ENCODE measurements at places on chromosomes 16 and 17.

GRCh38 chr16:76311260-76311659 is 34.1 kb downstream of the CNTNAP4 start:
- DNase-seq = no peak

DNA sequence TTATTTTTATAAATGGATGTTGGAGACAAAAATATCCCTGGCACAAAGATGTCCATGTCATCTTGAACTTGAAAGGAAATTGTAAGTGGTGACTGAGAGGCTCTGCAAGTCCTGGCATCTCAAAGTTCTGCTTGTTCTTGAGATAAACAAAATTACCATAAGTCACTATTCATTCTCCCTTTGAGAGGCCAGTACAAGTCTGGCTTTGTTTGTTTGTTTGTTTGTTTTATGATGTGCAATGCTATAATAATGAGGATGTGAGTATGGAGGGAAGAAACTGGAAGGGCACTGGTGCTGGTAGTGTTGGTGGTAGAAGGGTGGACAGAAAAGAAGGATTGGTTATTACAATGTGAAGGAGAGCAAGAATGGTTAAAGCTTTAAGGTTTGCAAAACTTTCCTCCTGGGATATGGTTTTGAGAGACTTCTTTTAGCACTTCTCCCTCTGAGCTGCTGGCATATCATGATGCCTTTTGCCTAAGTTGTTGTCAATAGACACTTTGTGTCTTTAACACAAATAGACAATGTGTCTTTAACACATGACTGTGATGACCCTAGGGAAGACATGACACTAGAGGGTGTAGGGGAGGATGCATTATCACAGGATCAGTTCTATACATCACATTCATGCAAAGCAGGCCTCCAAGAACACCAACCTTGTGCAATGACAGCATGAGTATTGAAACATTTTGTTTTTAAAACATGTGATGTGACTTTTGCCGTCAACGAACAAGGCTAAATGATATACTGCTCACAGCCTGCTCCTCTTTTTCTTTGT is 880.5 kb upstream of the GOT2 start:
- DNase-seq = no peak

- no peak for DNase-seq
Measured at GRCh38 chr17:42509841-42510240, 26.2 kb upstream of the NAGLU start.

DNA sequence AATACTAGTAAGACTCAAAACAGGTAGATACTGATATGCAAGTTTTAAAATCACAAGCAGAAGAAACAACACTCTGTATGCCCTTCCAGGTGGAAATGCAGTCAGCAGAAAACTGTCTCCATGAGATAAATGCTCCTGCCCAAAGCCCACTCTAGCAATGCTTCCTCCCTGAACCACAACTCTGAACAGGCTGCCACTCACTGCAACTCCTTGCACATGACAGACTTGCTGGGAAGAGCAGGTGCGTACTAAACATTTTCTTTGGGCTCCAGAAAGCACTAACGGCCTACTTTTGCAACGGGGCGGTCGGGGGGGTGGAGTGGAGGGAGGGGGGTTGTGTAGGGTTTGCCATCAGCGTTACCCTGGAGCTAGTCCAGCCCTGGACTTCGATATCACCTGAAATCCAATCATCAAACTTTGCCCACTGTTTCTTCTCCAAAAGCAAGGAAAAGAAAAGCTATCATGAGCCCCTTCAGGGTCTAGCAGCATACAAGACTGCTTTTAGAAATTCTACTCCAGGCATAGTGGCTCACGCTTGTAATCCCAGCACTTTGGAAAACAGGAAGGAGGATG is 46.1 kb downstream of the ANKRD11 start:
- no peak for DNase-seq

GRCh38 chr17:45825792-45826191 is 18.9 kb upstream of the SPPL2C start:
- no peak for DNase-seq

DNA sequence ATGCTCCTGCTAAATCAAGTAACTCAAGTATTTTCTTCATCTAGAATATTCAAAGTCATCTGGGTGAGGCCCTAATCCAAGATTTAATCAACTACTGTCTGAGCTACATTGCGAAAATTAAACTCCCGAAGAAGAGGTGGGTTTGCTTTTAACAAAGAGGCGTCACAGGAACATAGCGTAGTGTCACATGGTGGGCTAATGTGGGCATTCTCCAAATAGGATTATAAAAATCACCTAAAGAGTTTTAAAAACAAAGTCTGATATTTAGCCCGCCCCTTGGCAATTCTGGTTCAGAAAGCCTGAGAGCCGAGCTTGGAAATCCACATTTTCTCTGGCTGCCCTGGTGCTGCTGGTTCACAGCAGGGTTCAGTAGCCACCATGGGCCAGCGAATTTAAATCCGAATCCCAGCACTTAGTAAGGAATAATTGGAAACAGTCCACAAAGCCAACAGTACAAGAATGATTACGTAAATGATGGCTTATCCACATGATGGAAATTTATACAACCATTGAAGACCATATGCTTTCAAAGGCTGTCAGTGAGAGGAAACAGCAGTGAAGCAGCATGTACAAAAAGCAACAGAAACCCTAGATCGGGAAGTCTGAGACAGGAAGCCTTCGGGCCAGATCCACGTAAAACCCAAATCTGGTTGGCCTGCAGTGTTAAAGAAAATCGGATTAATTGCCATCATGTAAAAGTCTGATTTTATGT is 8.8 kb downstream of the PMM2 start:
- DNase-seq = no peak

DNA sequence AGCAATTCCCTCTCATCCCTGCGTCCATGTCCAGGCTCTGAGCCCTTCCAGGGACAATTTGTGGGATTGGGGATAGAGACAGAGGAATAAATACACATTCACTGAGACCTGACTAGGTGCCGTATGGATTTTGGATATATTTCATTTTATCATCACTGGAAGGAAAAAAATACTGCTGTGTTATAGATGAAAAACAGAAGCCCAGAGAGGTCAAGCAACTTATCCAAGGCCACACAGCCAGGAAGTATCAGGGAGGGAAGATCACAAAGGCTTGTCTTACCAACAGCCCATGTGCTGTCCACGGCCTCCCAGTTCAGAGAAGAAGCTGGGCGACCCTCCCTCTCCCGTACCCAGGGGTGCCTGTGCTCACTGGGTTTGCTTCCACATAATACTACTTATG is 6.1 kb upstream of the HAP1 start:
- DNase-seq = no peak

- DNase-seq = no peak
Measured at GRCh38 chr16:1784977-1785845, 2.5 kb downstream of the NUBP2 start.

DNA sequence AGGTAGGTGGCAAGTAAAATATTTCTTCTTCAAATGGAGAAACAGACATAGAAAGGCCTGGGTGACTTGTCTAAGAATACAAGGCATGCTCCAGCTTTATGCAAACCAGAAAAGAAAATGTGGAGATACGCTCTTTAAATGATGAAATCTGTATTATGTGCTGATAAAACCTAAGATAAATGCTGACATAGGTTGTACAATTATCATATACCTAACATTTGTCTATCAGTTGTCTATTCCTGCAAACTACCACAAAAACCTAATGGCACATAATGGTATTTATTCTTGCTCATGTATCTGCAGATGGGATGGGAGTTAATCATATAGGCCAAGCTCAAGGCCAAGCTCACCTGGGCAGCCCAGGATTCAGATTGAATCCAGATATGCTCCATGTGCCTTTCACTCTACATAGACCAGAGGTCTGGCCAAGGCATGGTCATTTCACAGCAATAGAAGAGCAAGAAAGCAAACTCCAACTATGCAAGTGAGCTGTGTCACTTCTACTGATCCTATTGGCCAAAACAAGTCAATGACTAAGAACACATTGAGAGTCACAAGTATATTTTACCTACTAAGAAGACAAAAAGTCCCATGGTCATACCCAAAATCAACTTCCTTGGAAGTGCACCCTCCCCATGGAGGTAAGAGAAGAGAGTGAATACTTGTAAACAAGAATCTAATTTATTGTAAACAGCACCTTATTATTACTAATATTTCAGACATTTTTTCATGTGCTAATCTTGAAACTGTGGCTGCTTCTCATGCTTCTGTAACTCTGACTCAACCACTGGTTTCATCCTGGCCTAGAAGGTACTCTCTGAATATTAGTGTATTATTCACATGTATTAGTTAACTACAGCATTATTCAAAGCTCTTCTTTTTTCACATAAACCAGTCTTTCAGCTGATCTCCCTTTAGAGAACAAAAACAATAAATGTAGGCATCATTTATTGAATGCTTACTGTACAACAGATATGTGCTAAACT is 270.7 kb upstream of the SOX9 start:
- DNase-seq = no peak

DNA sequence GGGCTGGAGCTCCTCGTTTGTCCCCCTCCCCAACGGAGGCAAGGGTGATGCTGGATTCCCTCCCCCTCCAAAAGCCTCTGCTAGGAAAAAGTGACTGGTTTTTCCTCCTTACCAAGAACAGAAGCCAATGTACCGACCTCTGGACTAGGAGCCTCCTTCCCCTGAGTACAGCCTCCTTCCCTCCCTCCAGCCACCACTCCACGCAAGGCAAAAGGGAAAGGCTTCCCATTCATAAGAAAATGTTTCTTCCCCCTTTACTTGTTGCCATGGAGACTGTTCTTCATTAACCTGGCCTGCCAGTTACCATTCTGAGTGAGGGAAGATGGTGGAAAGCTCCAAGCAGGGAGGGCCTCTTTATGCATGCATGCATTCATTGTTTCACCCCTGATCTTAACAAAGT is 4.3 kb upstream of the PIMREG start:
- no peak for DNase-seq

GRCh38 chr17:41555105-41555887 is 16.6 kb downstream of the KRT9 start:
- DNase-seq = no peak

GRCh38 chr17:17990282-17990681 is 17.6 kb downstream of the DRC3 start:
- DNase-seq = no peak

GRCh38 chr17:78716292-78716691 is 65.8 kb downstream of the CYTH1 start:
- DNase-seq = no peak

GRCh38 chr17:3900646-3901045 is 7.8 kb upstream of the CAMKK1 start:
- no peak for DNase-seq

GRCh38 chr16:68166264-68166663 is 69.7 kb downstream of the ESRP2 start:
- DNase-seq = no peak

DNA sequence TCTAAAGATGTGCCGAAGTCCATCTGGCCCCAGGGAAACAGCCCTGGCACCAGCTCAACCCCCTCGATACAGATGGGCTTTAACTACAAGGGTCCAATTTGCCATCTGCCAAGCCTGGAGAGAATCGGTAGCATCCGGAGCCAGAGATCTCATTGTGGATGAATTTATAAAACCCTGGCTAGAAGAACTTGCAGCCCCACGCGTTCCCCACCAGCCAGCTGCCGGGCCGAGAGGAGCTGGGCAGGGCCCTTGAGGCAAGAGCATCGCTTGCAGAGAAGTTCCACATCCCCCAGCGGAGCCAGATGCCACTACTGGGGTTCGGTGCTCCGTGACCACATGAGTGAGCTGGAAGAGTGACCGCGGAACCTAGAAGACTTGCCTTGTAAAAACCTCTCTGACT is 65.3 kb upstream of the NOL11 start:
- no peak for DNase-seq

- DNase-seq = no peak
Measured at GRCh38 chr16:1070084-1070863, 2.3 kb upstream of the SSTR5 start.

- DNase-seq = no peak
Measured at GRCh38 chr17:17724307-17725010, 43.2 kb downstream of the RAI1 start.

DNA sequence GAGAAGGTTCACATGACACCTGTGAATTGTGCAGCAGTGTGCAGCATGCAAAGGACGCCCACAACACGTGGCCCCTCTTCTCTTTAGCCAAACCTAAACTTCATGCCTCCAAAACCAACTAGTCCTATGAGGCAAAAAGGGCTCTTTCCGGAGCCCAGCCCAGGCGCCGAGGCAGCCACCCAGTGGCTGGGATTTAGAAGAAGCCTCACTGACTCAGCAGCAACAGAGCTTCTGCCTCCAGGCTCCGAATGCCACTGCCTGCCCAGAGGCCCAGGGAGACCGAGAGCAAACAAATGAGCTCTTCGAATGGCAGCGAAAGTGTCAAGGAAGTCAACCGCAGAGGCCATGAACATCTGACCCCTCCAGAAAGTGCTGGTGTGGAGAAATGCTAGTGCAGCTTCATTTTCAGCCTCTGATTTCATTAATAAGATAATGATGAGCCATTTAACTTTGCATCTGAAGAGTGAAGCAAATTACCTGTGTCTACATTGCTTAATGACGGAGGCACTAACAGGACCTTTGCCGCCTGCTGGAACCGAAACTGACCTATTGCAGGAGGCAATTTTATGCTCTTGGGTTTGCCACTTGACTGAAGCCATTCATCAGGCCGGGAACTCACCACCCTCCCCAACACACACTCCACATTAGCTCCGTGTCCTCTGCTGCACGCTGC is 157.7 kb upstream of the RPL38 start:
- DNase-seq = peak; percentile 51

DNA sequence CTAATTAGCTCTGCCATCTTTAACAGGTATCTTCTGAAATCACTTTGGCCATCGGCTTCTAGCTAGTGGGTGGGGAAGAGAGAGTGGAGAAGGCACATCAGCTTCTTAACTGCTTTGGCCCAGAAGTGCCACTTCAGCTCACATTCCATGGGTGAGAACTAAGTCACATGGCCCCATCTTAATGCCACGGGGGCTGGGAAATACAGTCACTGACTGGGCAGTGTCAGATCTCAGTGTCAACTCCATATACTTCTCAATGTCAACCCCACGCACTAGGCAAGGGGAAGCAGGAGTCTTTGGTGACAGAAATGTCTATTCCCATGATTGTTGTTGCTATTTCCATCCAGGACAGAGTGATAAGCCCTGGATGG is 29.4 kb downstream of the CCR7 start:
- DNase-seq = no peak

- DNase-seq = no peak
Measured at GRCh38 chr16:14308368-14308723, 237.2 kb downstream of the MRTFB start.

DNA sequence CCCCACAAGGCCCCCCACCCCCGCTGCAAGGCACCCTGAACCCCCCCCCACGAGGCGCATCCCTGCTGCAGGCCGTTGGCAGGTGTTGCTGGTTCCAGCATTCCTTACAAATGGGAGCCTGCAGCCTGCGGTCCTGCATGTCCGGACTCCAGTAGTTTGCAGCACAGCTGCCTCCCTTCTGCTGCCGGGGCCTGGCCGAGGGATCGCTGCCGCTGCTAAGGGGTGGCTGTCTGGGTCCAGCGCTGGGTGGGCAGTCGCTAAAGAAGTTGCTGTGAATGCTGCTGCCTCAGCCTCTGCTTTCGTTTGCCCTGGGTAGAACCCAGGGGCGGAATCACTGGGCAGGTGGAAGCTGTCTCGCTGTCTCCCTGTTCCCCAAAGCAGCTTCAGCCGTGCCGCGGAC is 11.8 kb downstream of the UTS2R start:
- no peak for DNase-seq

DNA sequence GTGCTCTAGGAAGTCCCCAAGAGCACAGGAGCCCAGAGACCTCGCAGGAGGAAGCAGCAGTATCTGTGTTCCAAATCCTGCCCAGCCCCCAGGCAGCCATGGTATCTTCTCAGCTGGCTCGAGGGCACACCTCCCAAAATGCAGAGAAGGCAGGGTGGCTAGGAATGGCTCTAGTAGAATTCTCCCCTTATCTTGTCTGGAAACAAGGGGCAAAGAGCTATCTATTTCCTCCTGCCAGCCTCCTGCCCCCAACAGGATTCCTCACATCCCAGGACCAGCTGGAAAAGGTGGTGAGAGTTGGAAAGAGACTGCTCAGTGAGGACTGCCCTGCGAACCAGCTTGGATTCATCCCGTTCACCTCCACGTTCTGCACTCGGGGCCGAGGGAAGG is 8.6 kb upstream of the TSPOAP1 start:
- no peak for DNase-seq

Data from NCI-H2029 treated with DMSO at 0.1 percent for 48 hours (cell line).